Activated CD8-positive, alpha-beta memory T cell treated with anti-CD3 and anti-CD28 coated beads for 1 hour (primary cell): ENCODE measurements at places on chromosomes 5 and 9.

- DNase-seq = no peak
These were observed 234.2 kb upstream of the MEF2C start for GRCh38 chr5:89117124-89117644.

GRCh38 chr9:111514967-111515366, 10.0 kb upstream of the ZNF483 start:
- DNase-seq = no peak

DNA sequence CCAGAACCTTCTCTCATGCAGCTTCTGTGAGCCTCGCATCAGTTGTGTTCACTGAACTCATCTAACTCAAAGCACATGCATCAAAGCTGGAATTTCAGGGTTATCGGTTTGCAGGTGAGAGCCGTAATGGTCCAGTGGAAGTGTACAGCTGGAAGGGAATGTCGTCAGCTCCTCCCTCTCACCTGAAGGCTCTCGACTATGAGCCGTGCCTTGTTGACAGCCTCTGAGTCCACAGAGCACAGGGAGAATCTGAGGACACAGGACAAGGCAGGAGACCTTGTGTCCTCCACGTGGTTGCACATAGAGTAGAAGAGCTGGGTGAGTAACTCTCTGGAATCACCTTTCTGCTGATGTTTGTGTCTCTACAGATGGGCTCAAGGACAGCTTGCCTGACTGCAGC, 38.8 kb downstream of the PROP1 start:
- DNase-seq = no peak

GRCh38 chr5:141677415-141677814, 4.6 kb downstream of the ARAP3 start:
- no peak for DNase-seq

- no peak for DNase-seq
These were observed 41.0 kb upstream of the SEMA4D start for GRCh38 chr9:89538871-89539270.

- DNase-seq = no peak
These were observed 125.6 kb downstream of the NXNL2 start for GRCh38 chr9:88660611-88661010.

- no peak for DNase-seq
These were observed 5.6 kb upstream of the URM1 start for GRCh38 chr9:128365525-128365924.

- DNase-seq = no peak
These were observed 83.3 kb upstream of the RETREG1 start for GRCh38 chr5:16700081-16700480.

DNA sequence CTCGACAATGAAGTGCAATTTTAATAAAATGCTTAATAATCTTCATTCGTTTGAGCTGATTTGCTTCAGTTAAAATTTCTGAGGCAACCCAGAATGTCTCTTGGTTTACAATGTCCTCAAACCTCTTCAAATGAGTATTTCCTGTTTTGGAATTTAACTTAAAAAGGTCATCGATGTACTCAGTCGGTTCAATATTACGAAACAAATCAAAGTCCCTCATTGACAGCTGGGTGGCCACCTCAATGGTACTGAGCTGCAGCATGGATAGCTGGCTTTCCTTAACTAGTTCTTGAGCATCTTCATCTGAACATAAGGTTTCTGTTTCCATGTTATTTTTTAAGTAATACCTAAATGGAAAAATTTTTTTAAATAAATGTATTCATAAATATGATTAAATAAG, 173.3 kb downstream of the RAPGEF6 start:
- no peak for DNase-seq

DNA sequence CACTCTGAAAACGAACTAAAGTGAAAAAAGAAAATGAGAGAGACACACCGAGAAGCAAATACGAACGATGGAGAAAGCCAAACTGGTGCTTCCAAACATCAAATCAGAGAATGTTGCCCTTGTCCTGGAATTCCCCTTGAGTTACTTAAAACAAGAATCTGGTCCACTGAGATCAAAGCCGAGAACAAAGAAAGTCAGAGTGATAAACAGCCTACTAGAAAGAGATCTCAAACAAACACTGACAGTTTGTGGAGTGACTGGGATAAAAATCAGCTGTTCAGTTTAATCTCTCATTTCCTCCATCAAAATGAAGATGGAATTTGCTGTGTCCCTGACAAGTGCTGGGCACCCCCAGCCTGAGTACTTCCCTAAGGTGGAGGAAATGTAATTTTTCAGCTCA, 582.6 kb downstream of the NR2F1-AS1 start:
- DNase-seq = no peak

DNA sequence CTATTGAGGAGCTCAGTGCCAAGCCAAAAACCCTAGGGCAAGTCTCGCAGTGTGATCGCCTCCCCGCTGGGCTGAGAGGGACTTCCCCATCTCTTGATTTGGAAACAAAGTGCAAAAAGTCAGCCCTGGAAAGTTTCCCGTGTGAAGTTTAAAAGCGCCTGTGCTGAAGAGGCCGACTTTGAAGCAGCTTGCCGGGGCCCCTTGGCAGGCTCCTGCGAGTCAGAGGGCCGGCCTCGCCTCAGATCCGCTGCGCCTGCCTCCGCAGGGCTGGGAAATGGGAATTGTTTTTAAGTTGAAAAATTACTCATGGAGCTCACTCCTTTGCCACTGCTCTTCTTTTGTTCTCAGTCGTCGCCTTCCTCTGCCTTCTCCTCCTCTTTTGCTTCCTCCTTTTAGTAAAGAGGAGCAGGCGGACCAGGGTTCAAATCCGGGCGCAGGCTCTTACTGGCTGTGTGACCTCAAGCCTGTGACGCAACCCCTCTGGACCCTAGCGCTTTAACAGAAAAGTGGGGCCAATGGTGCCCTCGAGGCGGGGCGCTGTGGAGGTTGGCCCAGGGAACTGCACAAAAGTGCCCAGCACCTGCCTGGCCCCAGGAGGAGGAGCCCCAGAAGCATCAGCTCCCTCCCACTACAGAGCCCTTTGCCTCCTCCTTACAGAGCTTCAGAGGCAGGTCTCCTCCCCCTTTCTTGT, 14.7 kb upstream of the LHX2 start:
- no peak for DNase-seq

DNA sequence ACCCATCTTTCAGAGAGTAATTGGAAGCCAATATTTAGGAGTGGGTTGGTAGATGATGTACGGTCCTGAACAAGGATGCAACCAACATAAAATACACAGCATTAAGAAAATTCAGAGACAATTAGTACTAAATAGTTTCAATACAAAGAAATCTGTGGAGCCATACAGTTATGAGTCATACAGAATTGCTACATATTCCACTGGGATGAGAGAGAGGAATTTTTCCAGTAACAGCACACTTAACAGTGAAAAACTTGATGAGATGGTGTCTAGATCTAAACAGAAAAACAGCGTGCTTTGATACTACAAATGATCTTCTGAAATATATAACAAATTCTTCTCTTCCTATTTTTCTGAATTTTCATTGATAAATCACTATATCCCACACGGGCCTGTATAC, 1999.3 kb upstream of the CDH9 start:
- no peak for DNase-seq

GRCh38 chr5:1376981-1377380, 32.1 kb upstream of the CLPTM1L start:
- no peak for DNase-seq

DNA sequence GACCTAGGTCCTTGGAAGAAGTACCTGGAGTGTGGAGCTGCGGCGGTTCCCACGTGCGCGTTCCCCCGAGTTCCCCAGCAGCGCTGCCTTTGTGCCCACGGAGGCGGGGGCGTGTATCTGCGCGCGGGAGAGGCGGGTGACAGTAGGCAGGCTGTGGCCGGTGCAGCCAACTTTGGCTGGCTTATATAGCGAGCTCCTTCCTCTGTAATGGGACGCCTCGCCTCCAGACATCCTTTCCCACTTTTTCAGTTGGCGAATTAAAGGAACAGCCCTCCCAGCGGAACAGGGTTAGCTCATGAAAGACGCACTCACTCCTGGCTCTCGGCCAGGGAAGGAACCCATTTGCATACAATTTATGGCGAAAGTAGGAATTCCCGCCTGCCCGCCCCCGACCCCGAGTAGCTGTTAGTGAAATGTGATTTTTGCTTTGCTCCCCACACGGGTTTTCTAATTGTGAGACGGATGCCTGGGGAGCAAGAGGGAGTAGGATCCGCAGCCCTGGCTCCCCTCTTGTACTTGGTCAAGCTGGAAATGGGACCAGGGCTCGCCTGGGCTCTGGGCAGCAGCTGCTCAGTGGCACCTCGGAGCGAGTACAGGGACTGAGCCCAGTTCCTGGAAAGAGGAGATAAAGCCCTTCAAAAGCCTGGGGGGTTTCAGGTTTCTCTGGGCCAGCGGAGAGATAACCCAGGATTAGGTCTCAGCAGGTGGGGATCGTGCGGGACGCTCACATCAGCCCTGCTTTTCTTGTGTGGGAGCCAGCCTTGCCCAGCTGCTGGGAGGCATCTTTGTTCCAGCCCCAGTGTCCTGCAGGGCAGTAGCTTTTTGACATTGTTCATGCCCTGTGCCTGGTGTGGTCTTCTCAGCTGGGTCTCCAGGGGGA, at the start of gene TNC:
Gene TNC, minus strand, starts transcription at position 159 of the 880 bp plus-strand sequence. CDS start 27,139 bp downstream, outside the sequence.
- no peak for DNase-seq

DNA sequence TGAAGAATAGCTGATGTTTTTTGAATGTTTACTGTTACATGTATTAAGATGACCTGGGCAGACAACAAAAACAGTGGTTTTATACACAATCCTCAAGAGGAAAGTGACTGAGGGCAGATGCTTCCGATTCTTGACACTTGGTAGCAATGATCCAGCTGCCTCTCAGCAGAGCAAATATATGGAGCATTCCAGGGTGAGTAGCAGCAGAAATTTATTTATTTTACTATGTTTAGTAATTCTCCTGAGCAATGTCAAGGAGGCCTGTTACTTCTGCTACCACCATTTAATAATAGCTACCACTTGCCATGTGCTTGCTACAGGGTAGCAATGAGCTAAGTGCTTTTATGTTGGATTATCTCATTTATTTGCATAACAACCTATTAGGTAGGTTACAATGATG, 69.1 kb upstream of the NR3C1 start:
- DNase-seq = no peak

GRCh38 chr9:113397203-113397631, 3.9 kb downstream of the ALAD start:
- no peak for DNase-seq

DNA sequence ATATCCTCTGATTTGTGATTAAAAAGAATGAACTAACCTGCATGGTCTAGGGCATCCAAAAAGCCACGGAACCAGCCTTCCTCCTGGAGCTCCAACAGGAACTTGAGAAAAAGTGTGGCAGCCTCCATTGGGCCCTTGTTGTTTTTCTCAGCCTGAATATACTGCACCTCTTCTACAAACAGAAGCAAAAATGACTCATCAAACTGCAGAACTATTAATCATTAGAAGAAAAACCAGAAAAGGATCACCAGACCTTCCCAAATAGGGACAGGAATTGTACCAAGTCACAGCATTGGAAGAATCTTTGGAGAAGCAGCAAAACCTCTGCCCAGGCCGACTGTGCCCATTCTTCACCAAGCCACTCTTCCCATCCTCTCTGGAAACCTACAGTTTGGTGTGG, 25.2 kb downstream of the RIGI start:
- no peak for DNase-seq

GRCh38 chr9:98315551-98316060, 60.2 kb upstream of the TBC1D2 start:
- peak; percentile 62 for DNase-seq

GRCh38 chr9:133408042-133408441, 9.8 kb downstream of the REXO4 start:
- DNase-seq = no peak
